ENCODE measurements at places on chromosomes 1 and 21.

DNA sequence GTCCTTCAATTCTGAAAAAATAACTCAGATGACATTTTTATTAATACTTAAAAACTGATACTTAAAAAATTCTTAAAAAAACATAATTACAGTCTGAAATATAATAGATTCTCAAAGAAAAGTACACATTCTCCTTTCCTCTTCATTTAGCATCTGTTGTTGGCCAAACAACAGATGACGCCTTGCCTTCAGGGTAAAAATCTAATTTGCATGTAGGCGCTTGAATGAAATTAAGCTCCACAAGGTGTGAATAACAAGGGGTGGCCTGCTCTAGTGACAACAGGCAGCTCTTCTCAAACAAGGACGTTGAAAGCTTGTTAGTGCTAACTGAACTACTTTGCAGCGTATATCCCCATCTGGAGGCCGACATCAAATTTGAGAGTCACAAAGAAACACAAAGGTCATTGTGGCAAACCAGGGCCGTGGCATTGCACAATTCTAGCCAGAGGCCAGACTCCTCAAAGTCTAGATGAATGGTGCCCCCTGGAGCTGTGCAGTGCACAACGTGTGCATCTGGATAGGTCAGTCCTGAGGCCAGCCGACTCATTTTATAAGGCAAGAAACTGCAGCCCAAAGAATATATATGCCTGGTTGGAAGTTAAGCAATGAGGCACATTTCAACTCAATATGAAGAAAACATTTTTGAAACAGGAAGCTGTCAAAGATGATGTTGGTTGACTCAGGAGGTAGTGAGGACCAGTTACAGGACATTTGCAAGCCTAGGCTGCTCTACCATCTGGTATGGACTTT lies 459.2 kb upstream of the RUNX1 start:
- no peak for DNase-seq

GRCh38 chr1:47215713-47216112 lies 16.3 kb downstream of the TAL1 start:
- DNase-seq: no peak

- no peak for DNase-seq
These were observed 6.3 kb upstream of the TTLL10 start for GRCh38 chr1:1167398-1167821.

DNA sequence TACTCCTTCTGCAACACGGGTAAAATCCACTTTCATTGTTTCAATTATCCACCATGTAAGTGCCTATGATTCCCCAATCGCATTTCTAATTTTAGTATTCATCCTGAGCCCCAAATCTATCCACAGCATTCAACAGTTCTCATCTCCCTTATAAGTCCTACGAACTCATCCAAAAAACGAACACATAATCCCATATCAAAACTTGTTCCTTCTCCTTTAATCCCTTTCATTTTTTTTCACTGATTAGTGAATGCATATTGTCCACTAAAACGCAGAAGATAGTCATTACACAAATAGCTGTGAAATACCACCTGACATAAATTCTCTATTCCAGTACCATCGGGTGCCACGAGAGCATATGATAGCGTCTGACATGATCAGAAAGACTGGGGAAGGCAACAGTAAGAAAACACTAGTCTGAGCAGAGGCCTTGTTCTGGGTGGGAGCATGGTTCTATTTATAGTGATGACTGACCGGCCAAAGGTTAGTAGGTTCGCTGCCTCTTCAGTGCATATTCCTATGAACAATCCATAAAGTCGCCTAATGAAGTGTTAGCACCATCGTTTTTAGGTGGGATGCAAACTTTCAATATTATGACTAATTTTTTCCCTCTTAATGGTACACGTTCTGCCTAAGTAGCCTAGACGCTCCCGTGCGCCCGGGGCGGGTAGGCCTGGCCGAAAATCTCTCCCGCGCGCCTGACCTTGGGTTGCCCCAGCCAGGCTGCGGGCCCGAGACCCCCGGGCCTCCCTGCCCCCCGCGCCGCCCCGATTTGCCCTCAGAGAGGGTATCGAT lies 648 bp downstream of the ATP5PF start:
- DNase-seq: peak; percentile 54

DNA sequence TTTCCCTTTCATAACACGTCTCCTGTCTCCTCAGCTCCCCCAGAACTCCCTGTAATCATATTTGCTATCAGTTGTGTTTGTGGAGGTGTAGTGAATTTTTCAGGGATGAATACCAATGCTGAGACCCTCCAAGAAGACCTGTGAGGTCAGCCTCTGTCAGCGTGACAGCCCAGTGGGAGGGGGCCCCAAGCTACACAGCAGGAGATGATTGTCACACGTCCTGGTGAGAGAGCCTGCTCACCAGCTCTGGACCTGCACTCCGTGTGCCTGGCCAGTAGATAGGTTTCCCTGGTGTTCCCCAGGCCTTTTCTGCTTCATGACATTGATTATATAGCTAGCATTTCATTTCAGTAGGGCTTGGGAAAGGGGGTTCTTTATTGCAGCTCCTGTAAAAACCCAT lies 421.5 kb downstream of the KIF26B start:
- no peak for DNase-seq

GRCh38 chr1:152451254-152451653 lies 37.2 kb upstream of the CRNN start:
- DNase-seq: no peak

Data from activated CD4-positive, alpha-beta T cell treated with anti-CD3 and anti-CD28 coated beads for 4 hours (primary cell).